WERI-Rb-1 (cell line): ENCODE measurements at places on chromosomes 13 and 19.

DNA sequence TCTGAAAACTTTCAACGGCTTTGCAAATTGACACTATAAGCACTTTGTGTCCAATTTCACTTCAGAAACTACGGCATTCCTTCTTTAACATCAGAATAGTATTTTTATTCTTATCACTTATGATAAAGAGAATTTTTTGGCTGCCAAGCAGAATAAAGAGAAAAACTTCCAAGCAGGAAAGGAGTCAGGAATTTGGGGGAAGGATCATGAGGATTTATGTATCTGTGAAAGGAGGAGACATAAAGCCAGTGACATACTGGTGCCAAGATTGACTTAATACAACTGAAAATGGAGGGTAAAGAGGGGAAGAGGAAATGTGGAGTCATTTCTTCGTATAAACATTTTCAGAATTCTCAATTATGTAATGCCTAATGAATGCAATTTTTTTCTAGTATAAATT, 94.7 kb downstream of the RBM26 start:
- DNase-seq, result no peak

- DNase-seq, result no peak
Observed at GRCh38 chr19:49344505-49345423, 9.6 kb downstream of the CD37 start.

- DNase-seq, result no peak
Observed at GRCh38 chr13:44267203-44267602, 106.4 kb upstream of the SERP2 start.

- no peak for DNase-seq
Observed at GRCh38 chr13:41701676-41702075, 244.3 kb downstream of the RGCC start.

GRCh38 chr19:39845584-39845932, 621 bp downstream of the FBL start:
- peak; percentile 88 for DNase-seq

DNA sequence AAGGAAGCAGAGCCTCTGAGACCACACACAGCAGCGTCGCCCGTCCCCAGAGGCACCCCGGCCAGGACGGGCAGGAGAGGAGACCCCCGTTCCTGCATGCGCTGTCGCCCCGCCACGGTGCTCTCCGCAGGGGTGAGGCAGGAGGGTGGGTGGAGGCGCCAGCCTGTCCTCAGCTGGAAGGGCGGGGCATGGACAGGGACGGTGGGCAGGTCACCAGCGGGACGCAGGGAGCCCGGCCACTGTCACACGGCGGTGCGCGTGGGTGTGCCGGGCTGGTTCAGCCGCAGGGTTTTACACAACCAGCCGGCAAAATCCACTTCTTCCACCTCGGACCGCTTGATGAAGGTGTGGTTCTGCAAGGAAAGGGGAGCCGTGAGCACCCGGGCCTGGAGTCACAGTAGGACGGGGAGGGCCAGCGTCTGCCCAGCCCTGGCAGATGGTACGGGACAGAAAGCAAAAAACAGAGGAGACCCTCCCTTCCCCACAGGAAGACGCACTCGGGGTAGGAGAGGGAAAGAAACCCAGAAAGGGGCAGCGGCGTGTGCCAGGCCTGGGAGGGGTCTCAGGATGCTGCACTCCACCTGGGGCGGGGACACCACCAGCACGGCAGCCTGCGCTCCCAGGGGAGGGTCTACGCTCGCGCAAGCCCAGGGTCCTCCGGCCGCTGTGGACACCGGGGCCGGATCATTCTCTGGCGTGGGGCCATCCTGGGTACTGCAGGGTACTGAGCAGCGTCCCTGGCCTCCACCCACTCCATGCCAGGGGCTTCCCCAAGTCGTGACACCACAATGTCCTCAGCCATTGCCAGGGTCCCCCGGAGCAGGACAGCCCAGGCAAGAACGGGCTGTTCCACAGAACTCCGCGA, 23.9 kb upstream of the ZBTB7A start:
- DNase-seq, result no peak

GRCh38 chr13:37134411-37135041, 29.1 kb upstream of the CSNK1A1L start:
- no peak for DNase-seq

GRCh38 chr19:10045371-10045770, 32.1 kb downstream of the RDH8 start:
- no peak for DNase-seq

DNA sequence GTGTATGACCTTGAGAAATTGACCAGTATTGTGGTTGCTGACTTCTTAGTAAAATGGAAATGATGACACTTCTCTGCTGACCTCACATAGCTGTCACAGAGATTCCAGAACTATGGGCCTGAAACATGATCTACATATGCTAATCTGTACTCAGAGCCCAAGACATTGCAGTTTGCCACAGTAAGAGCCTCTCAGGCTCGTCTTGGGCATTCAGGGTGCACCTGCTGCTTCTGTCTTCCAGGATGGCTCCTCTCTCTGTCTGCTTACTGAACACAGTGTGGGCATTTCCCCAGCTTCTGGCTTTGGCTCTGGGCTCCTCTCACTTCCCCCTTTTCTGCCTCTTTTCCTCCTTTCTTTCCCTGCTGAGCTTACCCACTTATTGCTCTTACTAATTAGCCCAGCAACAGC, 22.3 kb upstream of the SLC46A3 start:
- no peak for DNase-seq

- no peak for DNase-seq
Observed at GRCh38 chr19:1608359-1609102, 3.3 kb upstream of the UQCR11 start.

DNA sequence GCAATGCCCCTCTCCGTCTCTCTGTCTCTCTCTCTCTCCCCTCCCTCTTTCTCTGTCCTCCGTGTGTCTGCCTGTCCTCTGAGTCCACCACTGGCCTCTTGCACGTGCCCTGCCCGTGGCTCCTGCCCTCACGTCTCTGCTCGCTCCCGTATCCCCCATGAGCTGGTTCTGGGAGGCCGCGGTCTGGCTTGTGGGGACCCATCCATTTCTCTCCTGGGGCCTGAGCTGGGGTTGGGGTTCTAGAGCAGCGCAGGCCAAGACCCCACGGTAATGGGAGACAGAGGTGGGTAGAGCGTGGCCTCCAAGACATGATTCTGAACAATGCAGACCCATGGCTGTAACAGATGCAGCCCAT, 19.0 kb downstream of the C2CD4C start:
- no peak for DNase-seq

DNA sequence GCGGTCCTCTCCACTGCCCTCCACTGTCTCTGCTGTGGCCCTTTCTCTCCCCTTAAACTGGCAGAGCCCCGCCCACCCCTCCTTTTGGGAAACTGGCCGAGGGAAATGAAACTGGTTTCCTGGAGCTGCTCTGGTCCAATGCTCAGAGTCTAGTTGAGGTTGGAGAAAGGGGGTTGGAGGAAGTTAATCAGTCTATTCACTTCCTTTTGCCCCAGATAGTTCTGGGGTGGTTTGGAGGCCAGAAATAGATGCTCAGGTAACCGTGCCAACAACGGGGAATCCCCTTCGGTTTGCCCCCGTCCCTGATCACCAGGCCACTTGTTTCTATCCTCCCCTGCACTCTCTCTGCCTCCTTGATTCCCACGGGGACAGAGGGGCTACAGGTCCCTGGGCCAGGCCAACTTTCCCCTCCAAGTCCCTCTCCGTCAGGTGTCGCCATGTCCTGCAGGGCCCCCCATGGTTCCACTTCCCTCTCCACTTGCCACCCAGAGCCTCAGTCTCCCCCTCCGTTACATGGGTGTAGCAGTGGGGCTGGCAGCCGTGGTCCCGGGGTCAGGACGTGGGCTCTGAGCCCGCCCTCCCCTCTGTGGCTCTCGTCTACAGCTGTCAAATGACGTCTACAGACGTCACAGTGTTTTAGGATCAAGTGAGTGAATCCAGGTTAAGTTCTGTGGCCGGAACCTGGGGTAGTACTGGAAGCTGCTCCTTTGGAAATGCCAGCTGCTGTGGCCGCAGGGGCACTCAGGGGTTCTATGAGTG, at the start of gene IL4I1:
Gene IL4I1 (minus strand): TSS at position 25 of the 759 bp plus-strand sequence. CDS start 727 bp downstream, outside the sequence.
- no peak for DNase-seq

DNA sequence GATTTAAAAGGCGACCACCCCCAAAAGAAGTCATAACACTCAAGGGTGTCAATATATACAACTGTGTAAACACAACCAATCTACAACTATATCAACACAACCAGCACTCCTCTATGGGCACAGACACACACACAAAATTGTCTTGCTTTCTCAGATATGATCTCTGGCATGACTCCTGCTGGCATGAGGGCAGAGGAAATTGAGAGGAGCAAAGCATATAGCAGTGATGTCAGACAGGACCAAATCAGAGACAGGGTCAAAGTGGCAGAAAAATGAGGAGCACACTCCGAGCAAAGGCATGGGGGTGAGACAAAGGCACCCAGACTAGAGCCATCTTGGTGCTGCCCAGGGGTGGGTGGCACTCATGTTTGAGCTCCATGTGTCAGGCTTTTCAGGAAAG, 9.6 kb downstream of the IRGQ start:
- no peak for DNase-seq

- DNase-seq, result no peak
Observed at GRCh38 chr13:77339408-77339807, 12.5 kb upstream of the MYCBP2 start.
